Esophagus squamous epithelium (tissue), 5 donors: ENCODE measurements at places on chromosomes 5 and 9.

DNA sequence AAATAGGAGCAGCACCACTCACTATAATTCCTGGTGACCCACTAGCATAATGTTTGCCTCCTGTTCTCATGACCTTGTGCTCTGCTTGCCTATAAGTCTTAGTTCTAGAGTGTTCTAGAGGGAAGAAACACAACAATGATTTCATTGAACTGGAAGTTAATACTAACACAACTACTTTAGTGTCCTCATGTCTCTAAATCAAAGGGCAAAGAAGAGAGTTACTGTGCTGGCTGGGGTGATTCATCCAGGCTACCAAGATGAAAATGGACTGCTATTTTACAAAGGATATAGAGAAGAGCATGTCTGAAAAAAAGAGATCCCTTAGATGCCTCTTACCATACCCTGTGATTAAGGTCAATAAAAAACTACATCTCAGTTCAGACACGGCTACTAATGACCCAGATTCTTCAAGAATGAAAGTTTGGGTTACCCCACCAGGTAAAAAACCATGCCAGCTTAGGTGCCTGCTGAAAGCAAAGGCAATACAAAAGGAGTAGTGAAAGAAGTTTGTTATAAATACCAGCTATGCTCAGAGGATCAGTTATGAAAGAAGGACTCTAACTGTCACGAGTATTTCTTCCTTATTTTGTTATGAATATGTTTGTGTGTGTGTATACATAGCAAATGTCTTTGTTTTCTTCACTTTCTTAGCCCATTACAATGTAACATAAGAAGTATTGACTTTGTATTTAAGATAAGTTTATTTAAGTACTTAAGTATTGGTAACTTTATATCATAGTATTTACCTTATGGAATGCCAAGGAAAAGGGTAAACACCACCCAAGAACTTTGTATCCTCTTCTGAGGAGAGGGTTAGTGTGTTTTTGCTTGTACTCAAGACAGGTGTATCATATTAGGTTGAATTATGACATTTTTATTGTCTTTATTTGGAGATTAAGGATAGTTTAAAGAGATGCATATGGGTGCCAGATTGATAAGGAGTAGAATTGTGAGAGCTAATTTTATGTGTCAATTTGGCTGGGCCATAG, 314.1 kb upstream of the PTGER4 start:
- no peak for DNase-seq

DNA sequence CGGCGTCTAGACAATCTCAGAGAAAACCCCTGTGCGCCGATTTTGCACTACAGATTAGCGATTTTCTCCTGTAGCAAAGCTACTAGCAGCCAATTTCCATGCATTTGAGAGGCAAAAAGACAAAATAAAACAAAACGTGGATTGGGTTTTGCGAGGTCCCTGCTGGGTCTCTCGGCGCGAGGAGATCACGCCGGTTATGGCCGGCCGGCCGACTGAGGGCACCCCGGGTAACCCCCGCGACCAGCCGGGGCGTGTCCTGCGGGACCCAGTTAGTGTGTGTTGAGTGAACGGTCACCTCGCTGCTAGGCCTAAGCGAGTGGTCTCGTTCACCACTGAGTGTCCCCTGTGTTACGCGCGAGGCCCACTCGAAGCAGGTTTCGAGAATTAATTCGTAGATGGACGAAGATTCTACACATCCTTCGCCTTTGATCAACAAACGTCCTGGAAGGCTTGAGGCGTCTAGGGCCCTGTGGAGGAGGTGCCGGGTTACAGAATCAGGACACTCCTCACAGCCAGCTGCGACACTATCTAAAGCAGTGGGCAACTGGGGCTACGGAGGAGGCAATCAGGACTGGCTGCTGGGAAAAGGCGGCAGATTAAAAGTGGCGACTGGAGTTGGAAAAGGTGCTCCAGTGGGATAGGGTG, 764 bp upstream of the VDAC1 start:
- DNase-seq, result no peak

- DNase-seq, result no peak
These were observed 25.8 kb upstream of the COL15A1 start for GRCh38 chr9:98917746-98918487.

DNA sequence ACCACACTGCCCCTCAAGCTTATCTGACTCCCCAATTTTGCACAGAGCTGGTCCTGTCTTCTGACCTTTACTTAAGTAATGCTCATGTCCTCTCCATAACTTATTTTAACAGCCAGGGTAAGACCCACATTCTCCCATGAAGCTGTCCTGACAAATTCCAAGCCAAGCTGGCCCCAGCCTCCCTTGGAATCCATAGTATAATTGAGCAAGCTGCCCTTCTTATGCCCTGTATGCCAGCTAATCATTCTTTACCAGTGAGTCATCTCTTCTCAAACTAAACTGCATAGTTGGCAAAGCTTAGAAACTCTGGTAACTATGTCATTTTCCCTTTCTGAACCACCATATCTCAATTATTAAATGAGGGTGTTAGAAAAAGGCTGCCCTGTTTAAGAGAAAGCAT, 92.4 kb downstream of the NFIB start:
- no peak for DNase-seq

- no peak for DNase-seq
These were observed 37.0 kb downstream of the AFF4 start for GRCh38 chr5:132926437-132926836.

DNA sequence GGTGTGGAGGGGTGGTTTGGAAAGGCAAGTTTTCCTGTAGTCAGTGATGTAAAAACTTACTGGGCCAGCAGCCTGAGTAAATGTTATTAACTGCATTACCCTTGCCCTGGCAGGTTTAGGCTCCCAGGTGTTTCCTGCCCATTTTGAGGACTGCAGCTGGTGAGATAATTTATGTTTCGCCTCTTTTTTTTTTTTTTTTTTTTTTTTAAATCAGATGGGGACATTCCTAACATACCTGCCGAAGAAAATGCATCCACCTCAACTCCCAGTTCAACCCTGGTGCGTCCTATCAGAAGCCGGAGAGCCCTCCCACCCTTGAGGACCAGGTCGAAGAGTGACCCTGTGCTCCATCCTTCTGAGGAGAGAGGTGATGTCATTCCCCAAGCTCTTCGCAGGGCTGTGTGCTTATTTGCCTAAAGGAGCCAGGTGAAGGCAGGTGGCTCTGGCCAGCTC, 60.6 kb downstream of the ENTREP1 start:
- no peak for DNase-seq

- no peak for DNase-seq
These were observed 183.2 kb downstream of the ACTL7B start for GRCh38 chr9:108672475-108673190.

GRCh38 chr5:43769571-43770355, 166.8 kb downstream of the NNT start:
- no peak for DNase-seq

GRCh38 chr5:23007762-23008161, 154.6 kb upstream of the CDH12 start:
- no peak for DNase-seq

DNA sequence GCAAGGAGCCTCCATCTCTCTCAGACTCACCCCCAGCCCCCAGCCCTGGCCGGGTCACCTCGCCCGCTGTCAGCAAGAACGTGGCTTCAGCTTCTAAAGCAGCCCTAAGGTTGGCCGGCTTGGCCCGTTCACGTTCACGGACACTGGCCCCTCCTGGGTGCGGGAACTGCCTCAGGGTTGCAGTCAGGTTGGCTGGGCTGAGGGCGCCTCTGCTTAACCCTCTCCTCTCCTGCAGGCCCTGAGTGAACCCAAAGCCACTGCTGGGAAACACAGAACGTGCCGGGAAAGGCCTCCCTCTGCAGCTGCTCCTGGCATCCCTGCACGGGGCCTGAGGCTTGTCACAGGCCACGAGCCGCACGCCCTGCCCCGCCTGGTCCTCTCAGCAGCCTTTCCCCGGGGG, 40.1 kb upstream of the UBAC1 start:
- DNase-seq, result no peak

GRCh38 chr5:137075163-137075970, 423.8 kb downstream of the SPOCK1 start:
- DNase-seq, result no peak

- no peak for DNase-seq
These were observed 45.9 kb downstream of the CERT1 start for GRCh38 chr5:75465480-75465879.

DNA sequence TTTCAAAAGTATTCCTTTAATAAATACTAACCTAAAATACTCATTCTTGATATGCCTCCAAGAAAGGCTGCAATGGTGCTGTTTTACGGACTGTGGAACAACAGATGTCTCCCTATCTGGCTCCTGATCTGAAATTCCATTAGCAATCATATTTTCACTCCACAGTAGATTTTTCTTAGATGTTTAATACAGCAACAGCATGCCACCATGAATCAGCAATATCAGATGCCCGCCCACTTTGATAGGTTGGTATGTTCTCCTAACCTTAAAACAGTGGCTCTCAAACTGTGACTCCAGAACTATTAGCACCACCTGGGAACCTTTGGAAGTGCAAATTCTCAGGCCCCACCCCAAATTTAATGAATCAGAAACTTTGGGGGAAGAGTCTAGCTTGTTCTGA, 110.2 kb downstream of the MLLT3 start:
- no peak for DNase-seq

GRCh38 chr9:130994135-130995085, 14.6 kb upstream of the LAMC3 start:
- no peak for DNase-seq

- DNase-seq, result no peak
These were observed 184.8 kb upstream of the RASEF start for GRCh38 chr9:83247732-83248131.

GRCh38 chr5:2335733-2336515, 415.6 kb downstream of the IRX2 start:
- no peak for DNase-seq

GRCh38 chr9:21465859-21466518, 16.1 kb downstream of the IFNE start:
- no peak for DNase-seq

GRCh38 chr9:91992461-91993041, 42.5 kb upstream of the ROR2 start:
- no peak for DNase-seq

GRCh38 chr9:77417566-77417965, 230.6 kb downstream of the GNA14 start:
- DNase-seq, result no peak

GRCh38 chr5:157550663-157551062, 24.9 kb downstream of the ADAM19 start:
- no peak for DNase-seq

- no peak for DNase-seq
These were observed 35.2 kb upstream of the SPATA31C2 start for GRCh38 chr9:88173378-88173999.

GRCh38 chr5:31898036-31898632, 259.2 kb downstream of the PDZD2 start:
- no peak for DNase-seq

- no peak for DNase-seq
These were observed 125.7 kb downstream of the FBN2 start for GRCh38 chr5:128412145-128412930.

- no peak for DNase-seq
These were observed 57.0 kb upstream of the ABCA1 start for GRCh38 chr9:104984948-104985347.

DNA sequence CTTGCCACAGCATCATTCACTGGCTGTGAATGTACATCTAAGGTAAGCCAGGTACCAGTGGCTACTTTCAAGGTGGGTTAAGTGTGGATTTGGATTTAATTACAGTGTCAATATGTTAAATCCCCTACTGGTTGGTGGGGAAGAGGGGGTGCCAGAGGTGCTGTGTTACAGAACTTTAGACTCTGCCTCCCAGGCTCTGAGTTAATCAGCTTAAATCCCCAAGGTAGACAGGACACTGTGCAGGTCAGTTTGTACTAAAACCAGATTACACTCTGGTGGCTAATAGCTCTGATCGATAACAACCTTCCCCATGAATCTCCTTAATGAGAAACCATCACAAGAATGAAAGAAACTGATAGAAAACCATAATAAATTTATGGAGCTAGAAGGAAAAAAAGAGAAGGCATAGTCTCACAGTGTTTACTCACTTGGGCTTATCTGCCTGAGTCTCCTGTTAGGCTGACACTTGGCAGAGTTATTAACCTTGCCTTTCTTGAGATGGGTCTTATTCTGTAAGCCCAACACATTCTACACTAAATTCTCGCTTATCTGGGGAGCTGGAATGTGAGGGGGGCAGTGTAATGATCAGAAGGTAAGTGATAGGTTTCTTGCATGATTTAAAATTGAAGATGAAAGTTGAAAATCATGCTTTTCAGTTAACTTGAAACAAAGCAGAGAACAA, 106.8 kb downstream of the LMNB1 start:
- no peak for DNase-seq

DNA sequence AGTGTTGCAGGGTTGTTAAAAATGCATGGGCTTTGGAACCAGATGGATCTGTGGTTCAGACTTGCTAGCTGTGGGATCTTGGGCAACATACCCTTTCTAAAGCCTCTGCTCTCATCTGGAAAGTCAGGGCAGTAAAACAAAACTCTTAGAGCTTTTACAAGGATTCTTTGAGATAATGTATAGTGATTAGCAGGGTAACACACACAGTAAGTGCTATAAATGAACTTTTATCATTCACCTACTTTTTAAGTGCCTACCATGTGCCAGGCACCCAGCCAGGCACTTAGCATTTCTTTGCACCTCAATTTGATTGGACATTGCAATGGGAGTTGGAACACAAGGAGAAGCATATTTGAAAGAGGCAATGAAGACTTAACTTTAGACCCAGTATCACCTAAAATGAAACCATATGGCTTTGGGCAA, 208.6 kb upstream of the PAPPA start:
- DNase-seq, result no peak

DNA sequence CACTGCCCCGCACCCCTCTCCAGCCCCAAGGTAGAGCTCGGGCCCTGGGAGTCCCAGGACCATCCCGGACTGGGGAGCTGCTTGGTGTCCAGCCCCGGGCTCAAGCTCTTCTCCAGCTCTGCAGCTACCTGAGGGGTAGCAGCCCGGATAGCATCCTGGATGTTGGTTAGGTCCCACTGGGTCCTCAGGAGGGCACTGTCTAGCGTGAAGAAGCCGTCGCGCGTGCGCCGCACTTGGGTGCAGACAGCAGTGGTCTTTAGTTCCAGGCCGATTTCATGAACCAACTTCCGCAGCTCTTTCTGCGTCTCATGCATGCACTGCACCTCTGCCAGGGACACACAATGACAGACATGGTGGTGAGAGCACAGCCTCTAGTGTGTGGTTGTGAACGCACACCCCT, 12.7 kb downstream of the TRUB2 start:
- DNase-seq, result no peak

- no peak for DNase-seq
These were observed 89.0 kb downstream of the NLN start for GRCh38 chr5:65811004-65811403.

- no peak for DNase-seq
These were observed 27.1 kb downstream of the FRMD3 start for GRCh38 chr9:83511051-83511450.

DNA sequence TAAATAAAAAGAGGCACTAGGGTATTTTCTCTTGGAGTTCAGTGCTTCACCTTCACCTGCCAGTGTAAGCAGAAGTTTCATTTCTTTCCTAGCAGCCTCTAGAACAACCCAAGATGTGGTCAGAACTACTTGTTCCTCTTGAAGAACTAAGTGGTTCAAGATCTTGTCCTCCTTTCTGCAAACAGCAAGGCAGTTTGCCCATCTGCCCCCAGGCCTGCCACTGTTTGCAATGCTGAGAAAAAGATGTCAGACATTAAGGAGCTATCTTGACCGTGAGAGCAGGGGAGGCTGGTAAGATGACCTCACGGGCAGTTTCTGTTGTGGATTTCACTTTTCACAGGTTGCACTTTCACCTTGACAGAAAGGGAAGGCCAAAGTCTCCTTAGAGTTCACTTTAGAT, 52.0 kb upstream of the KLF4 start:
- DNase-seq, result no peak
